ENCODE measurements at places on chromosomes 12 and 14.

DNA sequence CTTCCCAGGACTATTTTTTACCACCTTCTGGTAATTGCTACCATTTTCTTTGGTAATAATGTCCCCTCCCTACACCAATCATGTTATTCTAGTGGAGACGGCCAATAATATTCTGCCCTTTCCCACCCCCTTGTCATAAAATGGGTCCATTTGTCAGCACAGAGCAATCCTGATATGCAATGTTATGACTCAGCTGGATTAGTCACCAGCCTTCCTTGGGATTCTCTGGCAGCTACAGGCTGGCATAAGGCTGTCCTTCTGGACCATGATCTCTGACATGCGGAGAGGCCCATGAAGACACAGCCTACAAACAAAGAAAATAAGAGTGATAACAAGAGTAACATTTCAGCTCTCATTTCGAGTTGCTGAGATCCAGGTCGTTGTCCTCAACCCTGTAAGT is 222.0 kb upstream of the CPNE8 start:
- no peak for DNase-seq

DNA sequence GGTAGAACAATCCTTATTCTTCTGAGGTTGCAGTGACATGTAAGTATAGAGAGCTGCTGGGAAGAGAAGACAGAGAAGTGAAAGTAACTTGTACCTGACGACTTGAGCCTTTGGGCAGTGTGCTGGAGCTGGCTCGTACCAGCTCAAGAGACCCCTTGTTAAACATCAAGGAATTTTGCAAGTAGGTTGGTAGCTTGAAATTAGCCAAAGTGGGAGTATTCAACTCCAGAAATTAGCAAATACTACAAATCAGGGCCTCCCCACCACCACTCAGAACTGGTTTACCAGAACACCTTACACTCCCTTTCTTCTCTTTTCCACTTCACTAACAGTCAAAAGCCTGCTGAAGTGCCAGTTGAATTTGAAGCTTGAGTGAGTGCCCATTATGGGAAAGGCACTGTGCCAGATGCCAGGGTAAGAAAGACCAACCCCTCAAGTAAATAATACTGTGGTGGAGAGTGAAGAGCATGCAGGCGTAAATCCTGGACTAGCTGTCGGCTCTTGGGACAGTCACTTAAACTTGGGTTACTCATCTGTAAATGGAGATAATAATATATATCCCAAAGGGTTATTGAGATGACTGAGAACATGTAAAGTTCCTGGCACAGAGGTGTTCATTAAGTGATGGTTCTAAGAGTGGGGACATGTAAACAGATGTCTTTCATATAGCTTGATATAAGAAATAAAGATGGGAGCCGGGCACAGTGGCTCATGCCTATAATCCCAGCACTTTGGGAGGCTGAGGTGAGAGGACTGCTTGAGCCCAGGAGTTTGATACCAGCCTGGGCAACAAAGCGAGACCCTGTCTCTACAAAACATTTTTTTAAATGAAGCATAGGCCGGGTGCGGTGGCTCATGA is 27.0 kb upstream of the EID3 start:
- DNase-seq: no peak

- no peak for DNase-seq
Observed at GRCh38 chr12:116958402-116959197, 47.9 kb downstream of the FBXW8 start.

- DNase-seq: no peak
Observed at GRCh38 chr12:63897931-63898330, 53.4 kb downstream of the SRGAP1 start.

DNA sequence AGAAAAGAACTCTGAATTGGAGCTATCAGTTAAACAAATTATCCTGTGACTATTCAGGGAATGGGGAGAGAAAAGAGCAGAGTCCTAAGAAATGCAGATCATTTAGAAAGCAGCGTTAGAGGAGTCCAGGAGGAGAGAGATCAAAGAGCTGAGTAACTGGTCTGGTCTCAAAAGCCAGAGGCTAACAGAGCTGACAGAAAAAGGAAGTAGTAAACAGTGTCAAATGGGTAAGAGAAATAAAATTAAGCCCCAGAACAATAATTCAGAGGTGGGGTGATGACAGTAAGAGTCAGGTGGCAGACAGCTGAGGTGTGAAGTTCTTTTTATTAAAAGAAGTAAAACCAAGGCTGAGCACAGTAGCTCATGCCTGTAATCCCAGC is 19.3 kb downstream of the GXYLT1 start:
- no peak for DNase-seq

All from activated CD4-positive, alpha-beta memory T cell treated with anti-CD3 and anti-CD28 coated beads, Interleukin-2, amount 10 ng/mL, durations not matched to agents 7 days and 5 days (primary cell).